ENCODE measurements at places on chromosomes 4 and X.

- no peak for DNase-seq
Observed at GRCh38 chrX:72620550-72621145, 48.0 kb upstream of the HDAC8 start.

GRCh38 chr4:152535360-152535902, 461 bp downstream of the FBXW7 start:
- DNase-seq: no peak

DNA sequence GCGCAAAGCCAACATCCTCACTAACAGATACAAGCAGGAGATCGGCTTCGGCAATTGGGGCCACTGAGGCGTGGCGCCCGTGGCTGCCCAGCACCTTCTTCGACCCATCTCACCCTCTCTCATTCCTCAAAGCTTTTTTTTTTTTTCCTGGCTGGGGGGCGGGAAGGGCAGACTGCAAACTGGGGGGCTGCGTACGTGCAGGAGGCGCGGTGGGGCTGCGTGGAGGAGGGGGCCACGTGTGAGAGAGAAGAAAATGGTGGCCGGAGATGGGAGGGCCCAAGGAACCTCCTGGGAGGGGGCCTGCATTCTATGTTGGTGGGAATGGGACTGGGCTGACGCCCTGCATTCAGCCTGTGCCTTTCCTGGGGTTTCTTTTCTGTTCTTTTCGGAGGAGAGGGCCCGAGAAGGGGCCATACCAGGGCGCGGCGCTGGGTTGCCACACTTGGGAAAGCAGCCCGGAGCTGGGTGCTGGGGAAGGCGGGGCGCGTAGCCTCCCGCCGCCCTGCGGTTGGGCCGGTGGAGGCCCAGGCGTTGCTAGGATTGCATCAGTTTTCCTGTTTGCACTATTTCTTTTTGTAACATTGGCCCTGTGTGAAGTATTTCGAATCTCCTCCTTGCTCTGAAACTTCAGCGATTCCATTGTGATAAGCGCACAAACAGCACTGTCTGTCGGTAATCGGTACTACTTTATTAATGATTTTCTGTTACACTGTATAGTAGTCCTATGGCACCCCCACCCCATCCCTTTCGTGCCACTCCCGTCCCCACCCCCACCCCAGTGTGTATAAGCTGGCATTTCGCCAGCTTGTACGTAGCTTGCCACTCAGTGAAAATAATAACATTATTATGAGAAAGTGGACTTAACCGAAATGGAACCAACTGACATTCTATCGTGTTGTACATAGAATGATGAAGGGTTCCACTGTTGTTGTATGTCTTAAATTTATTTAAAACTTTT, 4.5 kb downstream of the MID1IP1 start:
- DNase-seq: no peak

GRCh38 chrX:147069926-147070325, 255.4 kb upstream of the CXorf51A start:
- no peak for DNase-seq

GRCh38 chrX:45823536-45823935, 622.9 kb upstream of the DIPK2B start:
- DNase-seq: no peak

DNA sequence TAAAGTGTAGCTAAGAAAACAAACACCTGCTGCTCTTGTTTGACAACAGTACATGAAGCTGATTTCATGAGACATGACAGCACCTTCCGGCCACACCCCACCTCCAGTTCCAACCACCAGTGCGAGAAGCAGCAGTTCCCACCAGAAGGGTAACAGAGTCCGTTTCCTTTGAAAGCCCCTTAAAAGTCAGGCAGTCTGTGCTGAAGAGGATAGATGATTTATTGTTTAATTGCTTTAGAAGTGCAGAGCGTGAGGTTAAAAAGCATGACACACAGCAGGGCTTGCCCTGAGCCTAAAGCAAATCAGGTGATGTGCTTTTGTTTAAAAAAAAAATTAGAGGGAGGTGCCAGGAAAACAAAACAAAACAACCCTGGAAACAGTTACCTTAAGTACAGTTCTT, 82.6 kb downstream of the HADH start:
- peak; percentile 65 for DNase-seq

- DNase-seq: no peak
Observed at GRCh38 chr4:182062936-182063335, 180.3 kb upstream of the TENM3 start.

GRCh38 chrX:47223476-47224250, 5.2 kb downstream of the CDK16 start:
- DNase-seq: no peak

DNA sequence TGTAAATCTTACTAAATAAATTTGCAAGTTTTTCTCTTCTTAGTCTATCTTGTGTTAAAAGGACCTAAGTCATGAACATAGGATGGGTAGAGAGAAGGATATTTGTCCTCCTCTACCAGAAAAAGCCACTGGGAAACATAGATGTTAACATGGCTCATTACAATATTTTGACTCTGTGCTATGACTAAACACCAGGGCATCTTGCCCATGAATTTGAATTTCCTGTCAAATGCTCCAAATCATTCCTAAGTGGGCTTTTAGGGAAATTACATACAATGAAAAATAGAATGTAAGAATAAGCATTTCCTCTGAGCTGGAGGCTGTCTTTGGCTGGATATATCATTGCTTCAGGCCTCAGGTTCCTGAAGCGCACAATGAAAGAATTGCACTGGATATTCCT, 39.1 kb downstream of the ANOS1 start:
- no peak for DNase-seq

- DNase-seq: no peak
Observed at GRCh38 chr4:78796526-78796925, 20.4 kb downstream of the BMP2K start.

DNA sequence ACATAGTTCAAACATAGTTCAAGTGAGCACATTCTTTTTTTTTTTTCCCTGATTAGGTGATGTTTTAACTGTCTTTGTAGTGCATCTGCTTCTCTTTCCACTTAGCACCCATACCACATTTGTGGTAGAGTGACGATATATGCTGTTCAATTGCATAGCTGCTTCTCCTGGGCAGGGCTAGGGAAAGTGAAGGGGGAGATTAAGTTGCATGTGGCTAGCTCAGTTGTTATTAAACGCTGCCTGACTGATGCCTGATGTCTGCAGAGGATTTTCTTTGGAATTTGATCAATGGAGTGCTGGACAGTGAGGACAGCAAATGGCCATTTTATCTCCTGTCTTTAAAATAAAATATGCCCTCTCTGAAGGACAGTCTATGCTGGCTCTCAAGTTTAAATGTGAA, 63.7 kb downstream of the ANK2 start:
- no peak for DNase-seq

DNA sequence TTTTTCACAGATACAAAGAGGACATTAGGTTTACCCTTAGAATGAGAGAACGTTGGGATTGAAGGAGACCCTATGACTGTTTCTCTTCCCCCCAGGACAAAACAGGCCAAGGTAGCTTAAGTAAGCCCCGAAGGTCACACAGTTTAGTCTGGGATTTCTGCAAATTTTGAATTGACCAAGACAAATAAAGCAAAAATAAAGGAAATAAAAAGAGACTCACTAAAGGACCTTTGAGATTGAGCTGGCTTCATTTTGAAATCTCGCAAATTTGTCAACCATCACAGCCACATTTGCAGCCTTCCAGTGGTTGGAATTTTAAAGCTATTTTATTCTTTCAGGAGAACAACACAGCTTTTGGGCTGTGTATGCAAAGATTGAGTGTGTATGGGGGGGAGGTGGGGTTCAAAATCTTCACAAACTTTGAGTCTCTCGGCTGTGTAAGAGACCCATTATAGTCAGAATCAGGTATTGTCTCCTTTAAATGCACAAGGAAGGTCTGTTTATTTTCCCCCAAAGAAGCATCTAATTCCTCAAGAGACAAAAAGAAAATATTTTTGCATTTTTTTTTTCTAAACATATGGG, 4.2 kb downstream of the TMSB4X start:
- no peak for DNase-seq

GRCh38 chr4:76963131-76963750, 13.7 kb downstream of the SEPTIN11 start:
- DNase-seq: no peak

DNA sequence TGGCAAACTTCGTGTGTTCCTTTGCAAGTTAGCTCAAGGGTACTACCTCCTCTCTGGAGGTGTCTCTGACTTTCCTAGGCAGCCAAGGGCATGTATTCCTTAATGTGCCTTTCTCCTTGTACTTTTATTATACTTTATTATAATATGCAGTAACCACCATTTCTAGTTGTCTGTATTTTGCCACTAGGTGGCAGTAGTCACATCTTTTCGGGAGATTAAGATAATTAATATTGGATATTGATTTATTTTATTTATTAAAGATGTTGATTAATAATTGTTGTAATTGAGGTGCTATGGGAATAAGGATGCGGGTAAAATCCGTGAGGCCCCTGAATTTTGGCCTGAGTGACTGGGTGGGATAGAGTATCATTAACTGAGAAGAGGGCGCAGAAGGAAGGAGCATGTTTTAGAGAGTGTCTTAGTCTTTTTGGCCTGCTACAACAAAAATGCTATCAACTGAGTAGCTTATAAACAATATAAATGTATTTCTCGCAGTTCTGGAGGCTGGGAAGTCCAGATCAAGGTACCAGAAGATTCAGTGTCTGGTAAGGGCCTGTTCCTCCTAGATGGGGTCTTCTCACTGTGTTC, 153.3 kb downstream of the TMEM164 start:
- no peak for DNase-seq

- DNase-seq: no peak
Observed at GRCh38 chrX:45449982-45450381, 249.3 kb upstream of the DIPK2B start.

DNA sequence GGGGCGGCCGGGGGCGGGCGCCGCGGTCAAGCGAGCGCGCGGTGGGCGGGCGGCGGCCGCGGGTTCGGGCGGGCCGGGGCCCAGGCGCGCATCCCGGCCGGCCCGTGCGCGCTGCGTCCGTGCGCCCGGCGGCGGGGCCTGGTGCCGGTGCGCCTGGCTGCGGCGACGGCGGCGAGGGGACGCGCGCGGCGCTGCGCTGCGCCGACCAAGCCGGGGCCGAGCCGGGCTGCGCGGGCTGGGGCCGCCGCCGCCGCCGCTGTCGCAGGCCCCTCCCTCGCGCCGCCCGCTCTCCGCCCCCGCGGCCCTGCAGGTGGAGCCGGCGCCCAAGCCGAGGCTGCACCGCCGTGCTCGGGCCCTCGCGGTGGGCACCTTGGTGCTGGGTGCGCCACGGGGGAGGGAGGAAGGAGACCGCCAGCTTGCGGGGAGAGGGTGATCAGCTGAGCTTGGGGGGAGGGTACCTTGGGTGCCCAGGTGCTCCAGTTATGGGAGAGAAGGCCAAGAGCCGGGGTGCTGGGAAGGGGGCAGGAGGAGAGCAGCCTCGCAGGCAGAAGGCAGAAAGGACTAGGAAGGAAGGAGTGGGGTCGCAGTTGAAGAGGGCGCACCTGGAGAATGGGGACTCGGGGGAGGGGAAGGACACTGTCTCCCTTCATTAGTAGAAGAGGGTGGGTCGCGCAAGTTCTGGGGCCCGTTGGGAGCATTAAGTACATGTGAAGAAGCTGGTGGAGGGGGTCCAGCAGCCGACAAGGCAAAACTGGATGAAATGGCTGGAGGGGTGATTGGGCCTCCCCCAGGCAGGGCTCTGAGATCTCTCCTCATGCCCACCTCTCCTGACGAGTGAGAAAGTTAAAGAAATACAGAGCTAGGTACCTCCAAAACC, at the start of gene PPP2R2C:
Gene PPP2R2C (minus strand): TSS at position 228 of the 877 bp plus-strand sequence. CDS start 385 bp downstream, outside the sequence.
- no peak for DNase-seq

GRCh38 chr4:123674762-123675465, 278.3 kb downstream of the SPRY1 start:
- DNase-seq: no peak

- DNase-seq: no peak
Observed at GRCh38 chr4:2497931-2498330, 29.0 kb downstream of the RNF4 start.

GRCh38 chr4:125315576-125316400, 1.0 kb downstream of the FAT4 start:
- no peak for DNase-seq

DNA sequence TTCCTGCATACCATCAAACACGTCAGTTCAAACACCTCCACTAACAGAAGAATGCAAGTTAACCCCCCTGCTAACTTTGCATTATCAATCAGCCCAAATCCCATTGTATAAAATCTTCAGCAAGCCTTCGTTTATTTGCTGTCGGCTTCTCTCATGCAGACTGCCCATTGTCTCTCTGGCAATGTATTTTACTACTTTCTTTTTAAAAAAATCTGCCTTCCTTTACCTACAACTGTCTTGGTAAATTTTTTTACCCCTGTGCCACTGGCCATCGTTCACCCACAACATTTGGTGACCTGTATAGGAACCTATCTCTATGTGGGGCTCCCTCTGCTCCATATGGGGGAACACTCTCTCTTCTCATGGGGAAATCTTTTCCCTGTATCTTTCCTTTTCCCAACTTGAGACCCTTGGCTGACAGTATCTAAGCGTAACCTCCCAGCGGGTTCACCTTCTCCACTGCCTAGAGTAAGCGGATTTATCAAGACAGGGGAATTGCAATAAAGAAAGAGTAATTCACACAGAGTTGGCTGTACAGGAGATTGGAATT, 244.6 kb downstream of the CPXCR1 start:
- DNase-seq: no peak

DNA sequence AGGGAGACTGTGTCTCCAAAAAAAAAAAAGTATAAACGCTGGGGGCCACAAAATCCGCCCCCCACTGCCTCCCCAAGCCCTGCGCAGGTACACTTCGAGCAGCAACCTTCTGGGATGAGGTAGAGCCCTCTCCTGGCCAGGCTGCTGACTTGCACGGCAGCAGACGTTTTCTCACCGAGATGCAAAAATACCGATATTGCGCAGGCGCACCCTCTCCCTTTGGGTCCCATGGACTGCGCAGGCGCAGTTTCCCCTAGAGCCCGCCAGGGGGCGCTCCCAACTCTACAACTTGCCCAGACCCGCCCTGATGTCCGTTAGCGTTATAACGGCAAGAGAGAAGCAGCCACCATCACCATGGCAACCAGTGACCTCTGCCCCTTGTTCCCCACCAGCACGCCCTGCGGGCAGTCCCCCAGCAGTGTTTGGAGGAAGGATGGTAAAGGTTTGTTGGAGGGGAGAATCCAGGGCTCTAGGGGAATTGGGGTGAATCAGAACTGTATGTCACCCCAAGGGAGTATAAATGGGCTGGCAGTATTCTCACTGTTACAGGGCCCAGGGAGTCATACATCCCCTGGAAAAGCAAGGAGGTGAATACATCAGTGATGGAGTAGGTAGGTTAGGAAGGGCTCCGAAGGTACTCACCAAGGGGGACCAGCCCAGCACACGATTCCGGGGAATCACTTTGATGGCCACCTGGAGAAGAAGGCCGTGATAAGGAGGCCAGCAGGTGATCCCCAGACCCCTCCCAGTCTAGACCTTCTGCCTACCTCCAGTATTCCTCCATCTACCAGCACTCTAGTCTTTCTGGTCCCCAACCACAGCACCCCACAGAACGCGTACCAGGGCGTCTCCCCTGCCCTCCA, 1.5 kb downstream of the PIM2 start:
- DNase-seq: peak; percentile 77

Data from DMS79 (cell line).